Stimulated activated naive CD4-positive, alpha-beta T cell (primary cell): ENCODE measurements at places on chromosomes 12 and 14.

DNA sequence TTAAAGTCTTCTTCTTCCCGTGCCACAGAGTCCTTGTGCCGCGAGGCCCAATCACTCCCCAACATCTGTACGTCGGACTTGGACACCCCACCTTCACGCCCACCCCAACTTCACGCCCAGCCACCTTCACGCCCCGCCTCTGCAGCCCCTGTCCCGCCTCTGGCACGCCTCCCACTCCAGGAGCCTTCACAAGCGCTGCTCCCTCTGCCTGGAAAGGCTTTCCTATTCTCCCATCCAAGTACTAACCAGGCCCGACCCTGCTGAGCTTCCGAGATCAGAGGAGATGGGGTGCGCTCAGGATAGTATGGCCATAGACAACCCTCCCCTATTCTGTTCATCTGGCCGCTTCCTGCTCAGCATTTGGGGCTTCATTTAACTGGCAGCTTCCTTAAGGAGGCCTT, 17.3 kb upstream of the EIF5 start:
- no peak for DNase-seq

GRCh38 chr14:101973356-101973755, 9.0 kb downstream of the DYNC1H1 start:
- DNase-seq = no peak

- DNase-seq = no peak
Observed at GRCh38 chr14:102949801-102950451, 27.5 kb downstream of the AMN start.

GRCh38 chr14:65321370-65321875, 91.1 kb upstream of the FUT8 start:
- no peak for DNase-seq

DNA sequence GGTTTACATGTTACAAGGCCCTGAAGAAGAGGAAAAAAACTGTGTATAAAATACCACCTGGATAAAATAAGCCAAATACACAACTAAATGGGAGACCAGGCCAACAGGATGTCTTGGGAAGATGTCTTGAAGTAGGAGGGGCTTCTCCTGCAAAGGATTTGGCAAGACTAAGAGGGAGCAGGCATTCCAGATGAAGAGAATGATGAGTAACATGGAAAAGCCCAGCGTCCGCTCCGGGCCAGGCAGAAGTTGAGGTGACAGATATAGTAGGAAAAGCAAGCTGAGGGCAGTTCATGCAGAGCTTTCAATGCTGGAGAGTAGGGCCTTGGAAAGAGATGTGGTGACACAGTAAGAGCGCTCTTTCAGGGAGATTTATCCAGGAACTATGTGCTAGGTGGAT, 16.1 kb upstream of the EIF4B start:
- no peak for DNase-seq

DNA sequence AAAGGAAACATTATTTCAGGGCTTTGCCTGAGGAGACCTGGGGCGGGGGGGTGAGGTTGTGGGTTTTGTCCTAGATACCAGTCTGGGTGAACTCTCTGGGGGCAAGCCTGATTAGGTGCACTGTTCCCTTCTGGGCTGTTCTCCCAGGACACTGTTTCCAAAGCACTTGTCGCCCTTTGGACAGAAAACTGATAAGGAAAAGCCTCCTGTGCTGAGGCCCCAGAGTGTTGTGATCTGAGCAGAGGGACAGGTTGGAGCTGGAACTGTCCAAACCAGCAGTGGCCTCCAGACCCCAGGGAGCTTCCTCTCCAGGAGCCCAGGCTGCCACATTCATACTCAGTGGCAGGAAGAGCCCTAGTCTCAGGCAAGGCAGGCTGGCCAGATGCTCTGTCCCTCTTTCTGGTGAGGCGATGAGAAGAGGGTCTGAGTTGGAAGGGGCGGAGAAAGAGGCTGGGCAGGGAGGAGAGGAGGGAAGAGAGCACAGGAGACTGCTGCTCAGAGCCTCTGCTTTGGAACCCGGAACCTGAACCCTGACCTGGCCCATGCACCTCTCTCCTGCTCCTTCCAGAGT, 1.9 kb downstream of the GALNT16 start:
- DNase-seq = no peak

GRCh38 chr12:65695113-65695865, 129.0 kb upstream of the HMGA2 start:
- DNase-seq = no peak

DNA sequence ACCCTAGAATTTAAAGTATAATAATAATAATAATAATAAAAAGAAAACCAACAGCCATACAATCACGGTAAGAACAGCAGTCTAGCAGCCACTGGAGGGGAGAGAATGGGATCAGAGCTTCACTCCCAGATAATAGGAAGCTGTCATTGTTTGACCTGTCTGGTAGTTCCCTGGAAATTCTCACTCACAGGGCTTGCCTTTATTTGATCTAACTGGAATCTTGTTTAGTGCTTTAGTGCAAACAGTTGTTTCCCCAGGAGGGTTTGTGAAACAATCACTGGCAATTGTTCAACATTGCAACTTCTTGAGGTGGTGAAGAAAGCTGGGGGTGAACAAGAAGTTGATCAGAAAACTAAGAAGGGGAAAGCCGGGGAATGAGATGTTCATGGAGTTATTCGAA, 68.7 kb upstream of the PTCSC3 start:
- no peak for DNase-seq

GRCh38 chr12:81809829-81810595, 50.9 kb upstream of the PPFIA2 start:
- no peak for DNase-seq

DNA sequence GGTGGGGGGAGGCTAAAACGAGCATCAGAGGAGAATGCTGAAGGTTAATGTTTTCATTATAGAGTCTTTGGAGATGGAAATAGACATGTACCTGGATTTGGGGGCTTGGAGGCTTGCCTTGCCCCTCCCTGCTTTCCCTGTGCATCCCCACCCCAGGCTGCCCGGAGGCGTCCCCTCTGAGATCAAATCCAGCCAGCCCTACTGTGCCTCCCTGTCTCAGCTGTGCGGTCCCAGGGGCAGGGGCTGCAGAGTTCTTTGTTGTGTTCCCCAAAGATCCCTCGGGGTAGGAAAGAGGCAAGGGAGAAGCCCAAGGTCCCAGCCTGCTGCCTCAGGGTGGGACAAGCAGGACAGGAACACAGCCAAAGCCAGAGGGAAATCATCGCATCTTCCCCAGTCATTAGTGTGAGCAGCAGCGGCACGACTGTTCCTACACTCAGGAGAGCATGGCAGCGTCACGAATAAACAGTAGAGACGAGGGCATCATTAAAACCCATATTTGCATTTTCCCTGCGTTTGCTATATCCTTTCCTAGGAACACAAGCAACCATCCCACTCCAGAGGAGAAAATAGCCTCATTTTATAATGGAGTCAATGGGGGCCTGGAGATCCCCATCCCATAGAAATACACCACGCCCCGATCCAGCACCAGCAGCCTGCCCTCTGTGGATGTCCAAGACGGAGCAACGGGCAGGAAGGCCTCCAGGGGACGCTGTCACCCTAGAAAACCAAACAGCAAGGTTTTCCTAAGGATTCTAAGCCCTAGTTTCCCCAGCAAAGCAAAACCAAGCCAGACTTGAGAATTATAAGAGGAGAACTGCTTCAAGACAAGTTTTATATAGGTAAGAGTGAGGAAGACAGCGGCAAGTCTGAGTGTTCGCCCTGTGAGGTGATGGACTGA, 32.4 kb downstream of the ANO2 start:
- DNase-seq = no peak
